ENCODE measurements at places on chromosomes 13 and 19.

GRCh38 chr13:50919277-50919676, 9.7 kb downstream of the RNASEH2B start:
- no peak for DNase-seq

DNA sequence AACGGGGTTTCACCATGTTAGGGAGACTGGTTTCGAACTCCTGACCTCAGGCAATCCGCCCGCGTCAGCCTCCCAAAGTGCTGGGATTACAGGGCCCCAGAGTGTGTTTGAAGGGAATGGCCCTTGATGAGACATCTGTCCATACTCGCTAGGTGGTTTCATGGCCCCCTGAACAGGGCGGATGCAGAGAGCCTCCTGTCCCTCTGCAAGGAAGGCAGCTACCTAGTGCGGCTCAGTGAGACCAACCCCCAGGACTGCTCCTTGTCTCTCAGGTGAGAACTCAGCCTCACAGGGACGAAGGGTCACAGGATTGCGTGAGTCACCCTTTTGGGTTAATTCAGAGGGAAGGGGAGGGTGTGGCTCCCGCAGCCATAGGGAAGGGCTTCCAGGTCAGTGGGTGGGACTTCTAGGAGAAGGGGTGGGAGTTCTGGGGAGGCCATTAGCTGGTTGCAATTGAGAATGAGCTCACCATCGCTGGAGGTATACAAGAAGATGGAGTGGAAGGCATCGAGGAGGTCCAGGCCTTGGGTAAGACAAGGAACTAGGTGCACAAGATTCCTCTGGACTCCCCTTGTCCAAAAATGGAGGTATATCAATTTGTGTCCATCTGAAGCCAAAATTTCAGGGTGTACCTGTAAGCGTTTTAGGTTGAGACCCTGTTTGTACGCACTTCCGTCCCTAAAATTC, 9.2 kb downstream of the SHD start:
- no peak for DNase-seq

- no peak for DNase-seq
Observed at GRCh38 chr13:99730403-99730802, 229.1 kb downstream of the TM9SF2 start.

DNA sequence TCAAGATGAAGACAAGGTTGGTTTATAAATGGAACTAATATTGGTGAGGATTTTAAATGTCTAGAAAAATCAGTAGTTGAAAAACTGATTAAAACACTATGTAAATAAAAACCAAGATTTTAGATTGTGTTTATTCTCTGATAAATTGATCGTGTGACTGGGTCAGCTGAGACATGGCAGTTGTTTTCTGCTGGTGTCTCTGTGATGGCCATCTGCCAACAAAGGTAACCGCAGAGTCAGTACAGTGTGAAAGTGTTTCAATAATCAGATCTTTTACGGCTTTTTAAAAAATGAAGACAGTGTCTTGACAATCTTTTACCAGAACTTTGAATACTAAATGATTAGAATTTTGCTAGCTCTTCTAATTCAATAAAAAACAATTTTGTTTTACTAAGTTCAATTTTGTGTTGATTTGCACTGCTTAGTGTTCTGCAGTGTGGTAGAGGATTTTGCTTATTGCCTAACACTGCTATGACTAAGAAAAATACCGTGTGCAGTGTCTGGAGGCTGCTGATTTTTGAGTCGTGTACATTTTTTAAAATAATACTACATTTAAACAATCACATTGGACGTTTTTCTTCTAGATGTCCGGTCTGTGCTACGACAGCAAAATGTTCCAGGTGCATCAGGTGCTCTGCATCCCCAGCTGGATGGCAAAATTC, 32.7 kb upstream of the GPR183 start:
- no peak for DNase-seq

GRCh38 chr19:44658069-44658733, 13.1 kb upstream of the CEACAM19 start:
- no peak for DNase-seq

DNA sequence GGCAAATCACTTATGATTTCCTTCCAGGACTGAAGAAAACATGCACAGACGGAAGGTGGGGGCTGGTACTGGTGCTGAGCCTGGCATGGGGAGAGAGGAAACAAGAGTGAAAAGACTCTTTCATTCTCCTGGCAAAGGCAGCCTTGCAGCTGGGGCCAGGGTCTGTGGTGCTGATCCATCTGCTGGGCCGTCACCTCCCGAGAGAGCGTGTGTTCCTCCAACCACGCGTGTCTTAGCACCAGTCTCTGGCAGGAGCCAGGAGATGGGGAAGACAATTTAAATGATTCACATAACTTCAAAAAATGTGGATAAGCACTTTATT, 23.9 kb upstream of the SPART start:
- DNase-seq = no peak

GRCh38 chr19:287381-287871, 3.8 kb downstream of the PLPP2 start:
- DNase-seq = no peak

DNA sequence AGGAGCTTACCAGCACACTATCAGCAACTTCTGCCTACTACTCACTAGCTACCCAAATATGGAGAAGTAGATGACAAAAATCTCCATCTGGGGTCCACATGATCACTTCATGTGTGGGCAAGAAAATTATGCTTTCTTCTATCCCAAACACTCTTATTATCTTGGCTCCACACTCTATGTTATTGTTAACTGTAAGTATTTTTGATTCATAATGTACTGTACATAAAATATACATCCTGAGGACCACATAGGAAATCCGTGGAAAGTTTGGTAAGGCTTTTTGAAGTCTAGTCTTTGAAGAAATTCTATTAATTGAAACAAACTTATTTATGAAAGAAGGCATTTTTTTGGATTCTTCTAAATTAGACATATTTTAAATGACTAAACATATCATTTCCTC, 378.8 kb downstream of the DACH1 start:
- no peak for DNase-seq

DNA sequence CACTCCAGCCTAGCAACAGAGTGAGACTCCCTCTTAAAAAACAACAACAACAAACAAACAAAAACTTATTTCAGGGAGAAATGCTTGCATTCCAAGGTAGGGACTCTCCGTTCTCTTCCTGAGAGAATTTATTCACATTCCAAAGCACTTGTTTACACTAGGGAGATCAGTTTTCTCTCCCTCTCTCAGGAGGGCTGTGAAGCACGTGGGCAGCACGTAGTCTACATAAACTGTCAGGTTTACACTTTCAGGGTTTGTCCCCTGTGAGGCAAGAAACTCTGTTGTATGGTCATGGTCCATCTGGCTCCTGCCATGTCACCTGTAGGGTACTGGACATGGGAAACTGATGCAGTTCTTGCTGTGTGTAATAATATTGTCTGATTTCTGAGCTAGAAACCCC, 31.6 kb downstream of the WDR87 start:
- DNase-seq = no peak

DNA sequence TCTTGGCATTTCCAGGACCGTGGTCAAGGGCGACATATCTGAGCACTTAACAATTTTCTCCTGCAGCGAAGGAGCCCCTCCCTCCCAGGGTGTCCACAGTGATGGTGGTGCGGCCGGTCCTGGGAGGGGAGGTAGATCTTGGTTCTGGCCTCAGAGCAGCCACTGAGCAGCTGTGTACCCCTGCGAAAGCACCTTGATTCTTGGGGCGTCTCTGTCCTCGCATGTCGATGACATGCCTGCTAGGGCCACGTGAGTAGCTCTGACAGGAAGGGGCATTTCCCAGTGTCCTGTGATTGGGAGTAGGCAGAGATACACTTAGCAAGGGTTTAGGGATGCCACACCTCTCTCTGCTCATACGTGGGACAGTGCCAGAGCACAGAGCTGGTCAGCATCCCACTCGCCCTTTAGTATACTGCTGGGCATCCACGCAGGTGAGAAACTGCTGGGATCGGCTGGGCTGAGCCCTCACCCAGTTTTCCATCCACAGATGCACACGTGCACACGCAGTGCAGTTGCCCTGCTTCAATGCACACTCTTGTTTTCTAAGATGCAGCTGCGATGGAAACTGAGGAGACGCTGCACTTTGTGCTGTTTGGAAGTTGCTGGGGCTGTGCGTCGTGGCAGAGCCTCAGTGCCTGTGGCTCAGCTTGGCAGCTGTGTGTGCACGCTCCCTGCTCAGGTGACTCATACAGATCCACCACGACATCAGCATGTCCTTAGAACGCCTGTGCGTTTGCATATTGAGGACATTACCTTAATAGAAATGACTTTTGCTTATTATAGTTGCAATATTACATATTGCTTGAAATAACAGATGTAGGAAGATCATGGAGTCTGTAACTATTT, 66.8 kb downstream of the TEX29 start:
- DNase-seq = no peak

GRCh38 chr19:48365602-48366001, 1.4 kb downstream of the SYNGR4 start:
- no peak for DNase-seq

DNA sequence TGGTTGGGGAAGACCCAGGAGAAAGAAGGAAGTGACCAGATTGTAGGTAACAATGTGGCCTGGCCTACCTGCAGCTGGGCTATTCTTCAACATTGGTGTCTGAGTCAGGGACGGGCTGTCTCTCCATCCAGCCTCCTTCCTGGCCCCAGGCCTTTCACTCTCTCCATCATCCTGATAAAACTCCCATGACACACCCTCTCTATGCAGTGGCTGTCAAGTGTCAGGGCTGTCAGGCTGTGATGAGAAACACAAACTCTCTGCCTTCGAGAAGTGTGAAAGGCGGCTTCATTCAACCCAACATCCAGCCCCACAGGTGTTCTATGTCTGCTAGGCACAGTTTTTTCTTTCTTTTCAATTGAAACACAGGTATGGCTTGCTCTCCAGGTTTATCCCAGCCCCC, 153.3 kb upstream of the VSTM2B start:
- DNase-seq = no peak

DNA sequence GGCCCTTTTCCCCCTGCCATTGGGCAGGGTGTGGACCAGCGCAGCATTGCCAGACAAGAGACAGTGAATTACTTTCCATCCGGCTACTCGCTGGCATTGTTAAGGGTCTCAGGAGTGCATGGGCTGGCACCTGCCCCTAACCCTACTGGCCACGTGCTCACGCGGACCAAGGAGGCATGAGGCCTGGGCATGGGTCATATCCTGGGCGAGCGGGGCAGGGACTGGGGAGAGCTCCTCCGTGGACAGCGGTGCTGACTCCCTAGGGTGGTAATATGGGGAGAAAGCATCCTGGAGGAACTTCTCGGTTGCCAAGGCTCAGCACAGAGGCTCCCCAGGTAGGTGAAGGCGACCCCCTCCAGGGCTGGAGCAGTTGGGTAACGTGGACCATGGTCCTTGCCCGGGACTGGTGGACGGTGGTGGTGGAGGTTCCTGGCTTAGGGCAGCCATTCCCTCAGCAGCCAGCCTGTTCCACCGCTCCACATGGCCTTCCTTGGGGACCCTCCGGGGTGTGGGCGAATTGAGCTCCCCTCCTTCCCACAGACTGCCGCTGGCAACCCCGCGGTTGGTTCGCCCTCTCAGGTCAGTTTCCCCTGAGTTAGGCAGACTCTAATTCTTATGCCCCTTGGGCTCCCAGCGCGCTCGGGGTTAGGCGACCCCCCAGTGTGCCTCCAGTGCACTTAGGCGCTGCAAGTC, 465.1 kb downstream of the SLITRK5 start:
- no peak for DNase-seq

GRCh38 chr19:17529239-17530158, 18.1 kb downstream of the PGLS start:
- DNase-seq = no peak

DNA sequence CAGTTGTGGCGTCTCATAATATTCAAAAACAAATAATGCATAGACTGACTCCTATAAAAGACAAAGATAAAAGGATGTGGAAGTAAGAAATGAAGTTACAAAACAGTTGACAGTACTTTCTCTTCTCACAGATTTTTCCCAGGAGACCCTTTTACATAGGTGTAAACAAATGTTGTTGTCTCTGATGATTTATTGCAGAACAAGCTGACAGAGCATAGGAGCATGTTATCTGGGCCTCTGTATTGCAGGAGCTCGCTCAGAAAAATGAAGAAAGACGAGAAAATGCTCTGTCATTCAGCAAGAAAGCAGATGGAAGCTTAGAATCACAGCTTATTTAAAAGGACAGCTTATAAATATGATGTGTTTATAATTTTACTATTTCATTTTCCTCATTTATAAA, 353.6 kb upstream of the GPC6 start:
- no peak for DNase-seq

DNA sequence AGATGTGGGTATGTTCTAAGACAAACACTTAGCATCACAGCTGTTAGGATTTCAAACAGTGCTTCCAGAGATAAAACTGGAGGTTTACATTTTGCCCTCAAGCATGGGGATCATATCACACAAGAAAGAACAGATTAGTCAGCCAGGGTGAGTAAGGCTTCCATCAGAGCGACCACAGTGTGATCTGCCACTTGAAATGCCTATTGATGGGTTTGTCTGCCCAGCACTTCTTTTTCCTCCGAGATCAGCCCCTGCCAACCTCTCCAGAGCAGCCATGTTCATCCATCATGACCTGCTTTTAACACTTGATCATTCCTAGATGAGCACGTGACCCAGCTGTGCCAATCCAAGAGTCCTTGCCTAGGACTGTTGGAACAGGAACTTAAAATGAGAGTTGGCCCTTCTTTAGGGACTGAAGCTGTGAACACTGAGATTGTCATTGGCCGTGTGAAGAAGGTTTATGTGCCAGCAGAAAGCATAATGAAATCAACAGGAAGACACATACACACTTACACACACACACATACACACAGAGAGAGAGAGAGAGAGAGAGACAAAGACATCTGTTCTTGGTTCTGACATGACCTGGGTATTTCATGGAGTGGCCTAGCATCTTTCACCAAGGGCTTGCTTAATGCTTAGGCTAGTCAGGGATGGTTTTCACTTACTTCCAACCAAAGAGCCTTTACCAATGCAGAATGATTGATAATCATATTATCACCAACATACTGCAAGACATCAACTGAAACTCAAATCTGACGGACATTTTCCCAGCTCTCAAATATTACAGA, 5.2 kb upstream of the CEBPG start:
- no peak for DNase-seq

GRCh38 chr13:95243207-95243606, 58.0 kb downstream of the ABCC4 start:
- DNase-seq = no peak
